SJSA1 (cell line): ENCODE measurements at places on chromosomes 4 and X. TPM values are rescaled to one million over a fixed set of nuclear protein-coding genes. Genes with fewer than 3 reads are reported as not detected.

The SSX1 gene
- 1.4 TPM in 1 of 2 replicates, not detected in the other for total RNA-seq

The AKAP4 gene
- not detected in 2 replicates for total RNA-seq

The NXF3 gene
- total RNA-seq: not detected in 2 replicates

The AWAT2 gene
- total RNA-seq: not detected in 2 replicates

DNA sequence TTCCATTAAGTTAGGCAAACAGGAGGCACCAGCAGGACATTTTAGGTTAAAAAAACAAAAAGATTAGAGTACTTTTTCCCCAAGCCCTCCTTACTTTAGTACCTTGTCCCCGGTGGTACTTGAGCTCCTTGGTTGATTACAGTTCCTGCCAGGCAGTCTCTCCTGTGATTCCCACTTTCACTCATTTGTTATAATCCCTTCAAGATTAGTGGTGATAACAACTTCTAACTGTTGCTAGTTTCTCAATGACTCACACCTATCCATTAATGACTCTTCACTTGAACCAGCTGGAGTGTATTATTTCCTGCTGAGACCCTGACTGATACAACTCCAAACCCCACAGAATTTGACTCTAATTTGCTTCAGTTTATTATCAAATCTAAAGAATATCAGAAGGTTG lies 765.0 kb upstream of the DIAPH2 start:
- H3K36me3 ChIP-seq: no peaks in the 10 kb centered on the region
- no peak for DNase-seq
- H3K4me1 ChIP-seq: no peaks in the 10 kb centered on the region

DNA sequence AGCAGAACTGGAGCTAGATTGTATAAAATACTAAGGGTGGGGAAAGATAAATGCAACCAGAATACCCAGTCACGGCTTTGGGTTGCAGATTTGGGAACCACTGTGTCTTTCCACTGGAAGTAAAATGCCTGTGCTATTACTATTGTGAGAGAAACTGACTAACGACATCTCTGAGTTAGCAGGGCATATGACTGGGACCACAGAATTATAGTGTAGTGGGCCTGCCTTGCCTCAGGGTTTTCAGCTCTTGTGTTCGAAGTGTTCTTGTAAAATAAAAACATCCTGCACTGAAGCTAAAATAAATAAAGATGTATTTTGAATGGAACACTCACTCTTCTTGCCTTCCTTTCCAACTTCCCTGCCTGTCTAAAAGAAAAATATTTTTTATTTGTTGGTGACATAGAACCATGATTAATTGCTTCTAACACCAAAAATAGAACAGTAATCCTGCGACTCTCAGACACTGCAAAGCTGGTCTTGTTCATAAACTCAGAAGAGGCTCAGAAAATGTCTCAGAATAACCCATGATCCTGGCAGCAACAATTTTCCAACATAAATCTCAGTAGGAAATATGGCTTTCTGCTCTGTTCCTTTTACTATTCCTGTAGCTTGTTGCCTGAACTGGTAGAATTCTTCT lies 104.2 kb downstream of the FAM47B start:
- no peak overlapping the region for H3K4me3 ChIP-seq
- peak overlapping the region; percentile 39; the same call in 1 of the 2 replicates for H3K27ac ChIP-seq
- H3K27me3 ChIP-seq: no peaks in the 10 kb centered on the region
- no peaks in the 10 kb centered on the region for H3K36me3 ChIP-seq
- DNase-seq: peak; percentile 2
- peaks cover 9% of the 10 kb centered on the region for H3K4me1 ChIP-seq

DNA sequence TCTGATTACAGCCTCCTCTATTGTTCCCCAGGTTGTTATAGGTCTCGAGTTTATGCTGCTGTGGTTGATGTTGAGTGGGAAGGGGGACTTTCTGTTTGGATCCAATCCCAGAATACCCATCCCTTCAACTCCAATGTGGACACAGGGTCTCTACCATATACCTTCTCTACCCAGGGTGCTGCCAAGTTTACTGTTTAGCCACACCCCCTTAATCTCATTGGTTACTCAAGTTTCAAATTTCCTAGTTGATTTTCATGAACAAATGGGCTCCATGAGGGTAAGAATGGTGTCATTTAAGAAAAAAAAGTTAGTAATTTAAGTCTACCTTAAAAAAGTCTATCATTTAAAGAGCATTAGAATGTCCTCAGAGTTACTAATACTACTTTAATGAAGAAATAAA lies 3.6 kb upstream of the SPP1 start:
- no peaks in the 10 kb centered on the region for H3K36me3 ChIP-seq
- DNase-seq: no peak
- no peaks in the 10 kb centered on the region for H3K27me3 ChIP-seq
- no peak overlapping the region for H3K27ac ChIP-seq
- H3K4me3 ChIP-seq: no peak overlapping the region

DNA sequence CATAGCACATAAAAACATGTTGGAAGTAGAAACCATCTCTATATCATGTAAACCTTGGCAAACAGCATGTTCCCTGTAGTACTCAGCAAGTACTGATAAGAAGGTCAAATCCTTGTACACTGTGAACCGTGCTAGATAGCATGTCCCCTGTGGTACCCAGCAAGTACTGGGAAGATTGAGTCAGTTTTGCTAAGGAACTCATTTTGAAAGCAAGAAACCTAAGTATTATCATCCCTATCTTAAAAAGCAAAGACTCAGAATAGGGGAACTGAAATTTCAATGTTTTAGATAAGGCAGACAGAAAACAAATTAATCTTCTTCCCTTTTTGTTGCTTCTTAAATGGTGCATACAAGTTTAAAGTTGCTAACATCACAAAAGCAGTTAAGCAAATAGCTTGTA lies 180.2 kb downstream of the RBM46 start:
- no peaks in the 10 kb centered on the region for H3K27me3 ChIP-seq
- no peaks in the 10 kb centered on the region for H3K36me3 ChIP-seq
- no peak overlapping the region for H3K4me3 ChIP-seq
- H3K27ac ChIP-seq: no peak overlapping the region
- no peaks in the 10 kb centered on the region for H3K4me1 ChIP-seq

- H3K36me3 ChIP-seq: peaks cover 15% of the 10 kb centered on the region
- H3K4me1 ChIP-seq: peaks cover 22% of the 10 kb centered on the region
- no peak for DNase-seq
- H3K27ac ChIP-seq: no peak overlapping the region
- no peak overlapping the region for H3K4me3 ChIP-seq
These were observed 5.0 kb downstream of the ARFIP1 start for GRCh38 chr4:152784490-152785350.

GRCh38 chrX:56284269-56284668 lies 52.1 kb downstream of the KLF8 start:
- H3K27me3 ChIP-seq: no peaks in the 10 kb centered on the region
- no peak overlapping the region for H3K27ac ChIP-seq
- DNase-seq: no peak
- H3K4me3 ChIP-seq: no peak overlapping the region
- H3K4me1 ChIP-seq: no peaks in the 10 kb centered on the region
